ENCODE measurements at places on chromosomes 11 and 22.

GRCh38 chr11:45097721-45098493 lies 48.5 kb upstream of the PRDM11 start:
- DNase-seq: no peak

- no peak for DNase-seq
These were observed 228.6 kb upstream of the MPPED2 start for GRCh38 chr11:30814737-30815136.

DNA sequence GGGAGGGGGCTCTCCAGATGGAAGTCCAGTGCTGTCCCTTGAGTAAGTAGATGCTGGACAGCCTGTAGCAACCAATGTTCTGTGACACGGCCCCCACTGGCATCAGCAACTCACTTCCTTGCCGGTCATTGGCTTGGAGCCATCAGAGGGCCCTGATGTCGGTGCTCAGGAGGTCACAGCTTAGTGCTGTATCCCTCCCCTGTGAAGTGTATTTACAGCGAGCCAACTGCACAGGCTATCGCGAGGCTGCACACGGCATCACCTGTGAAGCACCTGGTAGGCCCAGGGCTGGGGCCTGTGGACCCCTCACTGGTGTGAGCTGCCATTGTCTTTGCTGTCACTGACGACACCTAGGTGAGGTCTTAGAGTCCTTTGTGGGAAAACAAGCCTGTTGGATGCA lies 13.4 kb upstream of the ACR start:
- no peak for DNase-seq

DNA sequence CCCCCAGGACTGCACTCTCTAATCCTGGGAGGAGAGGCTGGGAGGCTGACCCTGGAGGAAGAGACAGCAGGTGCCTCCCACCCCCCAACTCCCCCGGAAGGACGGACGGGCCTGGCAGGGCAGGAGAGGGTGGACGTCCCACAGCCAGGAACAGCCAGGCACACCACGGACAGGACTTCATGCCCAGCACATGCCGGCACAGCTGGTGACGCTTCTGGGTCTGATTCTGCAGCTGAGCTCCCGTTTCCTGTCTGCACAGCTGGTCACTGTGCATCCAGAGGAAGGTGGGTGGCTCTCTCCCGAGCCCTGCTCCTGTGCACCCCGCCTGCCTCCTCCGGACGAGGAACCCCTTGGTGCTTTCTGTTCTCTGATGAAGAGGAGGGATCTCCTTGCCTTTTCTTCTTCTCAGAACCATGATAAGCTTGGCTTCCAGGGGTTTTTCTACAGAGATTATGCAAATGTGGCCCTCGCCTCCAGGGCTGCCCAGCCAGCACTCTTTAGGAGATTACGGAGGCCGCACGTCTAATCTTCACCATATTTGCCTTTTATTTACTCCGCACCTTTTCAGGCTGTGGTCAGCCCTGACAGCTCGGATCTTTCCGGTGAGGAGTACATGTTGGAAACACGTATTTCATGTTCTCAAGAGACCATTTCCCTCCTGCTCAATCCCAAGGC lies 1295.8 kb downstream of the BRD1 start:
- no peak for DNase-seq

DNA sequence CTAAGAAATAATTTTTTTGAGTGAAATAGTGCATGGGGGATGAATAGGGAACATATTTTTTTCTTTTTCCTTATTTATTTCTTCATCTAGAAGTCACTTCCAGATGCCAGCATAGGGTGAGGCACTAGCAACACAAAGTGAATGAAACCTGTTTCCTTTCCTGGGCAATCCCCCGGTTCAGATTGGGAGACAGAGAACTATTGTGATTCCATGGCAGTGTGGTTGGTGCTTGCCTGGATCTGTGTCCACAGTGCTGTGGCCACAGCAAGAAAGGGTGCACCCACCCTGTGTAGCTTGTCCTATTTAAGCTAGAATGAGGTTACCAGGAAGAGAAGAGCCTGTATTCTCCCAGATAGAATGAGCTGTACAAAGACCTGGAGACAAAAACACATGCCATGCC lies 57.6 kb downstream of the SLC5A1 start:
- DNase-seq: no peak

DNA sequence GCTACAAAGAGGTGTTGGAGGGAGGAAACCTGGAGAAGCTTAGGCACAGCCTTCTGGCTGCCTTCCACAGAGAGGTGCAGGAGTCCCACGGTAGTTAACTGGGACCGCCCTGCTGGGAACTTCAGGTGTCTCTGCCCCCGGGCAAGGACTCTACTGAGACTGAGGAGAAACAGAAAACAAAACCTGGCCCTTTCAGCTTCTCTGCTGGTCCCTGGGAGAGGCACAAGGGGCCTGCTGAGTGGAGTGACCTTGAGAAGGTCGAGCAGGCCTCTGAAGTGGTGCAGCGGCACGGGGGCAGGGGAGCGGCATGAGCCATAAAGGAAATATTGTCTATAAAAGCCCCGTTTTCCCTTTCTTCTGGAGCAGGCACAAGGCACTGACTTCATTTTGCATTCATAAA lies 38.9 kb downstream of the NTM start:
- DNase-seq: no peak

Data from epithelial cell of proximal tubule (primary cell).